ENCODE measurements at places on chromosomes 6 and 20.
A peak's percentile ranks its signal among the peaks of the same experiment; 100 is the strongest.

DNA sequence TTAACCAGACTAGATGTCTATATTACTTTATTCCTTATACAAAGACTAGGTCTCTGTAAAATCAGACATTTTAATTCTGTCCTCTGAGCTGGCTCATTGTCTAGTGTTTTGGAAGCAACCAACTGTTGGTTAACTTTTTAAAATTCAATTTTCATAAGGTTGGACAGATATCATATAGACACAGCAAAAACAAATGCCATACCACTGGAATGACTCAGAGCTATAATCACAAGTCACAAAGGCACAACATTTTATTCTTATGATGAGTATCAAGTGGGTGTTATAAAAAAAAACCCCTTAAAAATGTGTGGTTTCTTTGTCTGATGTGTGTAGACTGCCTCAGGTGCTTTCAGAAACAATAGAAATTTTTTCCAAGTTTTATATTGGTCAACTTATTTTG, 296.2 kb upstream of the MARCKS start:
- no peak for DNase-seq

DNA sequence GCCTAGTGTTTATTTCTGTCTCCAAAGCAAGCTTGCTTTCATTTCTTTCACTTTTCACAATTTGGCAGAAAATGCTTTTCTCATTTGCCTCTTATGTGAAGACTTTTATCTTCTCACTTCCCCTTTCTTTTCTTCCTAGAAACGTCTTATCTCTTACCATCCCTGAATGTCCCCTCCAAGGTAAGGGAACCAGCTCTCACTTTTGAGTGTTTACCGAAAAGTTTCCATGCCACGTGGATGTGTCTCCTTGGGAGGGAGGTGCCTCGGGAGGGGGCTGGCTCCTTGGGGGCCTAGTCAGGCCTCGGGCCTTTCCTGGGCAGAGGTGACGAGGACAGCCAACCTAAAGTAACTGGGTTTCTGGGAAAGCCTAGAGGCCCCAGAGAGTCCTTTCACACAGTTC, 127.4 kb downstream of the CD24 start:
- no peak for DNase-seq

DNA sequence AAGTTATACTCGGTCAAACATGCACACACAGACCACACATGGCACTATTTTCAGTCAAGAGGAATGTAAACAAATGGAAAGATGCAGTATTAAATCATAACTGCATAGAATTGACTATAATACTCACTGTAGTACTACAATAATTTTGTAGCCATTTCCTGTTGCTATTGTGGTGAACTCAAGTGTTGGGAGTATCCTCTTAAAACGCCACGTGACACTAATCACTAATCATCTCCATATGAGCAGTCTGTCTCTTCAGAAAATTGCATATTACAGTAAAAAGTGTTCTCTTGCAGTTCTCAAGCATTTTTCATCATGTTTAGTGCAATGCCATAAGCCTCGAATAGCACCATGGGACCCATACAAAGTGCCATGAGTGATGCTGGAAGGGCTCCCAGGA, 258.7 kb upstream of the ID4 start:
- DNase-seq: no peak

- DNase-seq: no peak
Observed at GRCh38 chr6:41332842-41333736, 2.3 kb upstream of the NCR2 start.

- no peak for DNase-seq
Observed at GRCh38 chr6:109260126-109260525, 122.1 kb downstream of the CD164 start.

DNA sequence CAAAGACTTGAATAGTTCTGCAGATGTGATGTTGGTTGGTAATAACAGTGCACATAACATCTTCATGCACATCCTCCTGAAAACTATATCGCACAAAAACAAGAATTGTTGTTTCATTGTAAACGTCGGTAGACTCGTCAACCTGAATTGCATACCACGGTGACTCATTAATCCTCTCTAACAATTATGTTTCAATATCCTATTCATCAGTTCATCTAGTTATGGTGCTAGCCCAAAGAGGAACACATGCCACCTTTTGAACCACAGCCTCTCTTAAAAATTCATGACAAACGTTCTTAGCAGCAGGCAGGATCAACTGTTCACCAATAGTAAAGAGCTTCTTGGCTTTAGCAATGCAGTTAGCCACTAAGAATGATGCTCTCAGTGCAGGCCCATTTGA, 25.0 kb downstream of the CRYBG1 start:
- no peak for DNase-seq

GRCh38 chr6:32796848-32797776, 19.7 kb downstream of the HLA-DOB start:
- DNase-seq: peak; percentile 78

GRCh38 chr6:155417454-155417853, 38.2 kb downstream of the NOX3 start:
- no peak for DNase-seq

GRCh38 chr20:32551693-32552092, 33.4 kb downstream of the NOL4L start:
- no peak for DNase-seq

- peak; percentile 80 for DNase-seq
Observed at GRCh38 chr6:26659042-26659999, at the start of gene ZNF322. Gene ZNF322 (minus strand): TSS chr6:26659746. CDS start chr6:26638553, 21,193 bp downstream.

DNA sequence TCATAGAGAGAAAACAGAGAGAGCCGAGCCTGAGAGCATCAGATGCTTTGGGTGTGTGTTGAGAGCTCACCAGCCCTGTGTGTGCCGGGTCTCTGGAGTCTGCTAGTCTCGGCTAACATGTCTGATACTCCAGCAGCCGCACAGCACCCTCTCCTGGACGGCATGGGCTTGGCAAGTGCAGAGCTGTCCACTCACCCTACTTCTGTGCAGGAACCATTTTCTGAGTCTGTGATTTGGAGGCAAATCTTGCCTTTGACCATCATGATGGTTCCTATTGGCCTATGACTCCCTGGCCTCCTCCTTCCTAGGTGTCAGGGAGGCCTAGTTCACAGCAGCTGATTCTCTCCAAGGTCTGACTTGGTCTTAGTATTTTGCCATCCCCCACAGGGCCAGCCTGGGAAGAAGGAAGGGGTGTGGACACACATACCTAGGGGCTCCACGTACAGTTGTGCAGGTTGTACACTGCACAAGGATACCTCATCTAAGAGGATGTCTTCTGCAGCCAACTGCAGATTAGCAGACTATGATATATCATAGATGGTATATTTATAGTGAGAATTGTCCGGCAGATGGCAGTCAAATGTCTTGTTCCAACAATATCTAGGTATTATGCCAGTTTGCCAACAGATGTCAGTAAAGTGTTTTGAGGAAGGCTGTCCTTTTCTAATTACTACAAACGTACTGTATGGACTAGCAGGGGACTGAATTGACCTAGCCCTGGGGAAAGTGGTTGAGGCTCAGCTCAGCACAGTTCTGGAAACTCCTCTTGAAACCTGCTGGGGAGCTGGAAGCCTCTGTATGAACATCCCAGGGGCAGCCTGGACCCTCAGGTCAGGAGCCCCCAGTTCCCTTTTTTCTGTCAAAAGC, 13.0 kb downstream of the FGD2 start:
- DNase-seq: peak; percentile 81
